ENCODE measurements at places on chromosomes 1 and 21. TPM values are rescaled to one million over a fixed set of nuclear protein-coding genes. Genes with fewer than 3 reads are reported as not detected.
A peak's percentile ranks its signal among the peaks of the same experiment; 100 is the strongest.

DNA sequence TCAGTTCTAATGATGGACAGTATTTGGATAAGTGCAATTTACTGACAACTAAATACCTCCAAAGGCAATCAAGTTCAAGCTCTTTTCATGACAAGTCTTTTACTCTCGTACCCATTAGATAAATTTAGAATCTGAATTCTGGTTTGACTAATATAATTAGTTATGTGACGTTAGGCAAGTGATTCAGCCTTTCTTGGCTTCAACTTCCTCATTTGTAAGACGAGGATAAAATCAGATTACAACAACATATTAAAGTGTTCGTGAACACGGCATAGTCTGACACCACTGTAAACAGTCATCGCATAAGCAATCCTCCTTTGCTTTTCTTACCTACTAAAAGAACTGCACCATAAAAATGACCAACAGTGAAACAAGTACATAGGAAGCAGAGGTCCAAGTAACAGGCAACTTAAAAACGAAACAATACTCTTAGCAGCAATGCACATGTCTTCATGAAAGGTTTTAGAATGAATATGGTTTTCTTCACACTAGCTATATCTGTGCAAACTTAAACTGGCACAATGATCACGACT is 25.7 kb downstream of the COA6 start:
- no peak for DNase-seq

GRCh38 chr1:65264197-65264929 is 45.0 kb upstream of the DNAJC6 start:
- peak; percentile 38 for DNase-seq

GRCh38 chr1:207948536-207949250 is 37.8 kb upstream of the CD34 start:
- DNase-seq: no peak

GRCh38 chr1:24946861-24947658 is 17.0 kb upstream of the RUNX3 start:
- DNase-seq: no peak

GRCh38 chr1:174953285-174954072 is 46.3 kb upstream of the CACYBP start:
- DNase-seq: peak; percentile 70

ADORA3 gene
- 1.3 TPM for total RNA-seq

DNA sequence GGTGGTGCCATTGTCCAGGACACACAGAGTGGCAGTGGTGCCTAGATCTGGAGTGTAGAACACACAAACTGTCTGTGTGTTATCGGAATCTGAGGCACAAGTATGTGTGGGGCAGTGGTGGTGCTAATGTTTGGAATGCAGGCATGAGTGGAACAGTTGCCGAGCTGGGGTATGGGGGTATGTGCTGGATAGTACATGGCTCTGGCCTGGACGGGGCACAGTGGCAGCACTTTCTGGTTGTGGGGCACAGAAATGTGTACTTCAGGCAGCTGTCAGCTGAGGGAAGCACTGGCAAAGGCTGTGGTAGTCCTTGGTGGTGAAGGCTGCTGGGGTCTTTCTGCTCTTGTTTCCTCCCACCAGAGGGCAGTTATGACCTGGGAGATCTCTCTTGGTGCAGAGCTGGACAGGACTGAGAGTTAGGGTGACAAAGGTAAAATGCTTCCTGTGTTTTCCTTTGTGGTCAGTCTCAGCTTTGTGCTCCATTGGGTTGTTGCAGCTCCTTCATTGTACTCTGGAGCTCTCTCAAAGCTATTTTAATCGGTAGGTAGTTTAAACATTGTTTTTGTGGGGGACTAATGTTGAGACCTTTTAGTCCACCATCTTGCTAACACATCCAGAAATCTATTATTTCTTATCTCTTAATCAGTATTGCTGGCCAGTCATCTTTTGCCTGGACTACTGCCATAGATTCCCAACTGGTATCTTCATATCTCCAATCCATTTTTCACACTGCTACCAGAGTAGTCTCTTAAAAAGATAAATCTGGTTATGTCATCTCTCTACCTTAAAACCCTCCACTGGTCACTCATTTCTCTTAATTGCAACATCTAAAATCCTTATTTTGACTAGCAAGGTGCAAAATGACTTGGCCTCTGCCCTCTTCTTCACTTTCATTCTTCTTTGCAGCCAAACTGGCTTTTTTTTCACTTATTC is 83.9 kb upstream of the NBPF4 start:
- no peak for DNase-seq

- DNase-seq: no peak
Observed at GRCh38 chr1:237181743-237182317, 139.8 kb downstream of the RYR2 start.

Measured in colonic mucosa (tissue), 4 donors.